ENCODE measurements at places on chromosomes 11 and 22.

- no peak overlapping the region for H3K4me3 ChIP-seq
- no peaks in the 10 kb centered on the region for H3K27me3 ChIP-seq
- no peaks in the 10 kb centered on the region for H3K36me3 ChIP-seq
- H3K27ac ChIP-seq = no peak overlapping the region
- H3K4me1 ChIP-seq = no peaks in the 10 kb centered on the region
Measured at GRCh38 chr11:28697920-28698827, 590.0 kb downstream of the METTL15 start.

GRCh38 chr11:61067782-61068446 is 34.4 kb upstream of the CD5 start:
- H3K4me3 ChIP-seq = no peak overlapping the region
- no peaks in the 10 kb centered on the region for H3K4me1 ChIP-seq
- no peaks in the 10 kb centered on the region for H3K27me3 ChIP-seq
- no peaks in the 10 kb centered on the region for H3K36me3 ChIP-seq

- no peaks in the 10 kb centered on the region for H3K36me3 ChIP-seq
- no peak overlapping the region for H3K27ac ChIP-seq
- DNase-seq = peak; percentile 53
- peaks cover 46% of the 10 kb centered on the region for H3K4me1 ChIP-seq
- no peaks in the 10 kb centered on the region for H3K27me3 ChIP-seq
Measured at GRCh38 chr11:35812828-35813227, 131.0 kb upstream of the LDLRAD3 start.

DNA sequence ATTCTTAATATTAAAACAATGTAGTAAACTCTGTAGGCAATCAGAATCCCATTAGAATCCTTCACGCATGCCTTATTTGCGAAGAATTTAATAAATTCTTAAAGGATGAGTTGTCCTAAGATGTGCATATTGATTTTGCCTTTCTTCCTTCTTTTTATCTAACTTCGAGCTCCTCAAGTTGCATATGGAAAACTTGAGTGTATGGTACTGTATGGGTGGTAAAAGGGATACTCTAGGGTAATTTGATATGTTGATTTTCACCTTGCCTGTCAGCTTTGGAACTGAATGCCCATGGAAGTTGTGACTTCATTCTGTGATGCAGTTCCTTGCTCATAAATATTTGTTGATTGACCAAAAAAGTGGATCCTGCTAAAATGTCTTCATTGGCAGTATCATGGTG is 193.8 kb downstream of the DDX10 start:
- H3K4me1 ChIP-seq = peaks cover 5% of the 10 kb centered on the region
- DNase-seq = no peak
- no peaks in the 10 kb centered on the region for H3K36me3 ChIP-seq
- H3K27ac ChIP-seq = no peak overlapping the region
- no peaks in the 10 kb centered on the region for H3K27me3 ChIP-seq

DNA sequence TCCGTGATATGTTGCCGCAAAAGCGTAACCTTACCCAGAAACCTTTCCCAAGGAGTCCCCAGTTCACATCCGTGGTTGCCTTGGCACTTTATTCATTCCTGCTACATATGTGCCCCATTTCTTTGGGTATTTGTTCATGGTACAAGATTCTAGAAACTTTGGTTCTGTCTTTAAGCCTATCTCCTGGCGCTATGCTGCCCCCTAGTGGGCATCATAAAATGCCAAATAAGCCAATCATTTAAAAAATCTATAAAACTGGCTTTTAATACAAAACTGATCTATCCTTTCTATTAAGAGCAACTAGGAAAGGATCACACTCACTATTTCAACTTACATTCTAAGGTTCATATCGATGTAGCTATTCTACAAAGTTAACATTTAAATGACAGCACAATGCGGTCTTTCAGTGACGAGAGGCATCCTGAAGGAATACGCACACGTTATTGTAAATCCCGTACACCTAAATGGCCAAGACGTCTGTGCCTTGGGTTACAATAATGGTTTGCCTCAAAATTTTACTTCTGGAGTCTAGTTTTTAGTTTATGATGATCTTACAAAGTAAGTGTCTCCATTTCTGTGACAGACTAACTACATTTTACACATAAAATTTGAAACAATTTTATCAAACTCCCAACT is 16.2 kb downstream of the PIWIL3 start:
- H3K36me3 ChIP-seq = no peaks in the 10 kb centered on the region
- H3K4me1 ChIP-seq = no peaks in the 10 kb centered on the region
- peak; percentile 58 for DNase-seq
- H3K27me3 ChIP-seq = no peaks in the 10 kb centered on the region
- no peak overlapping the region for H3K27ac ChIP-seq

DNA sequence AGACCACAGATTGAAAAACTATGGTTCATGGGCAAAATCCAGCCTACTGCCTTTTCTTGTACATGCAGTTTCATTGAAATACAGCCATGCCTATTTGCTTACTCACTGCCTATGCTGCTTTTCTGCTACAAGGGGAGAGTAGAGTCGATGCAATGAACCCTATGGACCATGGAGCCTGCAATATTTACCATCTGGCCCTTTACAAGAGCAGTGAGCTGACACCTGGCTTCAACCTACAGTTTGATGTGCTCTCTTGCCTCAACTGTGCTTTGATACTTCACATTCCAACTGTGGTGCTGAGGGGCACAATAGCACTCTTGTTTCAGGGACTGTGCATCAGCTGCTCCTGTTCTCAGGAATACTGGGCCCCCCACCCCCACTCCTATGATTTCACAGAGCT is 239.5 kb upstream of the SORL1-AS1 start:
- H3K4me1 ChIP-seq = peaks cover 9% of the 10 kb centered on the region
- DNase-seq = no peak
- no peak overlapping the region for H3K27ac ChIP-seq
- no peaks in the 10 kb centered on the region for H3K36me3 ChIP-seq
- no peaks in the 10 kb centered on the region for H3K27me3 ChIP-seq

DNA sequence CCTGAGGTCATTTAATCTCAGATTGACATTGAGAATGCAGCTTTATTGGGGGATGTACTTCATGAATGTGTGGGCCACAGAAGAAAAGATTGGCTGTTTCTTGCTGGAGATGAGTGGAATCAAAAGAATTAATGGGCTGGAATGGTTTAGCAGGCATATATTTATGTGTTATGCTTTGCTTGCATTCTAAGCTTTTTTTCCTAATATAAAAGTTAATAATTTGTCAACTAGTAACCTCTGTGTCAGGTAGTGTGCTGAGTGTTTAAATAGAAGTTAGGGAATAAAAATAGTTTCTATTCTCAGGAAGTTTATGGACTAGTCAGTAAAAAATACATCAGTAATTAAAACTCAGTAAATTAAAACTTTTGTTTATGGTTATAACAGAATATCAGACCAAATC is 67.4 kb upstream of the PRODH start:
- no peaks in the 10 kb centered on the region for H3K36me3 ChIP-seq
- no peaks in the 10 kb centered on the region for H3K27me3 ChIP-seq
- H3K27ac ChIP-seq = no peak overlapping the region
- no peak overlapping the region for H3K4me3 ChIP-seq

GRCh38 chr11:56905936-56906335 is 82.8 kb upstream of the OR5AK2 start:
- H3K4me3 ChIP-seq = no peak overlapping the region
- H3K36me3 ChIP-seq = no peaks in the 10 kb centered on the region
- no peak overlapping the region for H3K27ac ChIP-seq
- no peaks in the 10 kb centered on the region for H3K4me1 ChIP-seq

DNA sequence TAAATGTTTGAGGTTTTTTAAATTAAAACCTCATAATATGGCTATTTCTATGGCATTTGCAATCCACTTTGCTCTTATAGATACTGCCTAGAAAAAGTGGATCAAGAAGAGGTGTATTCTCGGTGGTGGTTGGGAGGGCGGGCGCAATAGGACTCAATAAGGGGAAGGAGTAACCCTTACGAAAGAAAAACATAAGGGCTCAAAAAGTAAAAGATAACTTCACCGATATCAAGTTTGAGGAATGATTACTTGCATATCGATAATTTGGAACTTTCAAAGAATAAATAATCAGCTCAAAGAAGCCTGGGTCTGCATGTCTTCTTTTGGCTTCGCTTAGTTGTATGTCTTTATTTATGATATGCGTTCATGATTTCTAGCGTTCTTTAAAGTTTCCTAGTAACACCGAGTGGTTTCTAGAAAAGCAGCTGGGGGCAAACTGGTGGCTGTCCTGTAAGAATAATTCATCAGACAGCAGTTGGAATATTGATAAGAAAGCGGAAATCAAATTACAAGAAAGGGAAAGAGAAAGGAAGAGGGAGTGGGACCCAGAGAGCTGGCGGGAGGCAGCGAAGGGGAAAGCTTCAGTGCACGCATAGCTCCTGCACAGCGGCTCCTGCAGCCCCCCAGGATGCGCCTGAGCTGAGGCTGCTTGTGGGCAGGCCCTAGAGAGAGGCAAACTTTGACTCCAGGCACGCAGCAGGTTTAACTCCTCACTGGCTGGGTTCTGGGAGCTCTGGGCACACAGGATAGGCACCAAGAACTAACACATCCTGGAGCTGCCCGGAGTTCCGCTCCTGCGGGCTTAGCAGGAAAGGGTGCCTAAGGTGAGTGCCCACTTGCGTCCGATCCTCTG is 9.1 kb upstream of the FLI1 start:
- no peaks in the 10 kb centered on the region for H3K36me3 ChIP-seq
- peaks cover 35% of the 10 kb centered on the region for H3K4me1 ChIP-seq
- no peak for DNase-seq

DNA sequence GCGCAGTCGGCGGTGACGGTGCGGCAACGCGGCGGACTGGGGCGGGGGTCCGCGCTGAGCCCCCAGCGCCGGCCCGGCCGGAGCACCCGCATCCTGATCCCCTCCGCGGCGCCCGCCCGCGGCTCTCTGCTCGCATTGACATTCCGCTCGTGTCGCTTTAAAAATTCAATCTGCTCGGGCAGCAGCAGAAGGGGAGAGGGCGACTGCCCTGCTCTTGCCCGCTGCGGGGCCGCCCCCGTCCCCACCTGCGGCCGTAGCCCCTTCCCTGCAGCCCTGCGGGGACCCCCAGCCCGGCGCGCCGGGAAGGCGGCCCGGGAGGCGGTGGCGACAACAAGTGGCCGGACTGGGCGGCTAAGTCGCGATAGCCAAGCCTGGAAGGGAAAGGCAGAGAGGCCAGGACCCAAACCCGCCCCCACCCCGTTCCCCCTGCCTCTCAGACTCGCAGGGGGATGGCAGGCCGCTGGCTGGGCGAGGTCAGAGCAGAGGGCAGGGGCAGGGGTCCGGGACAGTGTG is 1.1 kb downstream of the CABP7 start:
- no peaks in the 10 kb centered on the region for H3K36me3 ChIP-seq
- H3K27me3 ChIP-seq = peaks cover 12% of the 10 kb centered on the region
- H3K27ac ChIP-seq = no peak overlapping the region
- H3K4me1 ChIP-seq = peaks cover 8% of the 10 kb centered on the region

DNA sequence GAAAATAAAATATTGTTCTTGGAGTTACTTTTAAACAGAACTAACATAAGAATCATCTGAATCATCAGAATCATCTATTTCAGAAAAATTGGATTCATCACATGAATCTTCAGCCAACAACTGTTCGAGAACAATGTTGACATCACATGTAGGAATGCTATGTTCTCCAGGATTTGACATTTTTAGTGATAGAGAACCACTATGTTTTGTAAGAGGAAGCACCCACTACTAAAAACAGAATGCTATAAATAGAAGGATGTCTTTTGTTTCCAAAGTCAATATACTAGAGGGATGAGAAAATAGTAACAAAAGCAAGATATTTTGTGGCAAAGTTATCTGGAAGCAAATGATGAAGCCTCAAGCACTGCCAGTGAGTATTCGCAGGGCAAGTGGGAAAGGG is 263.4 kb upstream of the DDI1 start:
- no peak overlapping the region for H3K27ac ChIP-seq
- H3K27me3 ChIP-seq = no peaks in the 10 kb centered on the region

- no peak overlapping the region for H3K4me3 ChIP-seq
- H3K27ac ChIP-seq = peak overlapping the region; percentile 9
- no peaks in the 10 kb centered on the region for H3K36me3 ChIP-seq
- peak; percentile 75 for DNase-seq
Measured at GRCh38 chr11:67351275-67352005, 1.9 kb downstream of the POLD4 start.

GRCh38 chr11:41775296-41775695 is 315.8 kb upstream of the LRRC4C start:
- no peak for DNase-seq
- no peaks in the 10 kb centered on the region for H3K27me3 ChIP-seq
- H3K4me1 ChIP-seq = no peaks in the 10 kb centered on the region
- H3K27ac ChIP-seq = no peak overlapping the region

- H3K4me3 ChIP-seq = no peak overlapping the region
- H3K4me1 ChIP-seq = peaks cover 7% of the 10 kb centered on the region
- no peaks in the 10 kb centered on the region for H3K27me3 ChIP-seq
- H3K27ac ChIP-seq = no peak overlapping the region
Measured at GRCh38 chr22:27462190-27462589, 339.4 kb downstream of the MN1 start.

GRCh38 chr11:115042002-115042401 is 363.7 kb downstream of the NXPE2 start:
- DNase-seq = no peak
- no peaks in the 10 kb centered on the region for H3K4me1 ChIP-seq
- no peak overlapping the region for H3K27ac ChIP-seq
- no peaks in the 10 kb centered on the region for H3K36me3 ChIP-seq
- no peaks in the 10 kb centered on the region for H3K27me3 ChIP-seq
- H3K4me3 ChIP-seq = no peak overlapping the region

DNA sequence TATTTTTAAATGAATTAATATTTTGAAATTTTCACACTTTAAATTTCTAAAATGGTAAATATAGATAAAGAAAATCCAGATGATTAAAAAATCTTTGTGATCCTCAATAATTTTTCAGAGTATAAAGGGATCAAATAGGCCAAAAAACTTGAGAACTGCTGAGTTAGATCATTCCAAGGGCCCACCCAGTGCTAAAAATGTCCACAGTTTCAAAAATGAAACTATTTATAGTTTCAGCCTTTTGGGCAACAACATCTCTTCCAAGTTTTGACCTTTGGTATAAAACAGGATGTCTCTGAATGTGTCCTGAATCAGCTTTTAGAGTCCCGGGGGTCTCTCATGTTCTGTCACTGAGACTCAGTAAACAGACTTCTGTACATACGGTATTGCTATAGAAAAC is 20.9 kb upstream of the BAIAP2L2 start:
- no peaks in the 10 kb centered on the region for H3K36me3 ChIP-seq
- H3K4me3 ChIP-seq = no peak overlapping the region
- H3K27me3 ChIP-seq = no peaks in the 10 kb centered on the region
- H3K4me1 ChIP-seq = no peaks in the 10 kb centered on the region
- no peak overlapping the region for H3K27ac ChIP-seq

DNA sequence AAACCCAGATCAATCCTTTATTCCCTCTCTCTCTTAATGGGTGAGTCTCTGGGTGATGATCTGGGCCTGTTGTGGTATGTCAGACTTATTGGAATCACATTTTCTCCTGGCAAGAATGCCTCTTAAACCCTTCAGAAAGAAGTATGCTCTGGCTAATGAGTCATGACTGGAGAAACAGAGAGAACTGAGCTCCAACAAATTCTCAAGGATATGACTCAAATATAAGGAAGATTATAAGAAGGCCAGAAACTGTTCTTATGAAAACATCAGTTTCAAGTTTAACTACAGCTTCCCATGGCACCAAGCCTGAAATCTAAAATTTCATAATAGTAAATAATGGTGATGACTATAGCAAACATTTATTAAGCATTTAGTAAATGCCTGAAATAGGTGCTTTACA is 83.9 kb downstream of the OR5AK2 start:
- no peak for DNase-seq
- no peak overlapping the region for H3K27ac ChIP-seq
- no peaks in the 10 kb centered on the region for H3K27me3 ChIP-seq
